ENCODE measurements at places on chromosomes 4 and X.

- no peak for DNase-seq
Measured at GRCh38 chrX:17737710-17737985, 355 bp downstream of the SCML1 start.

DNA sequence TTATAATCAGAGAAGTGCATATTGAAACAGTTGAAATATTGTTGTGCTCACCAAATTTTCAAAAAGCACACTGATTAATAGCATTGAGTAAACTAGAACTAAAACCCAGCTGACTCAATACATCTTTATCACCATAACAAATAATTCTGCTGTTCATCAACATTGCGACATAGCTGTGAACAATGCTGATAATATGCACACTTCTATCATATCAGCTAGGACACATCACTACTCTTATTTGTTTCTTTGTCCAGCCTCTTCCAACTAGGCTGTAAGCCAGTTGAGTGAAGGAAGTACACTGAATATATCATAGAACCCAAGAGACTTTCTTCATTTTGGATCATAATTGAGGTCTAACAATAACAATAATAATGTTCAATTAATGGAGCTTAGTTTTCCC, 349.7 kb downstream of the IQCM start:
- DNase-seq, result no peak

- no peak for DNase-seq
Measured at GRCh38 chr4:64715741-64716140, 306.5 kb upstream of the TECRL start.

DNA sequence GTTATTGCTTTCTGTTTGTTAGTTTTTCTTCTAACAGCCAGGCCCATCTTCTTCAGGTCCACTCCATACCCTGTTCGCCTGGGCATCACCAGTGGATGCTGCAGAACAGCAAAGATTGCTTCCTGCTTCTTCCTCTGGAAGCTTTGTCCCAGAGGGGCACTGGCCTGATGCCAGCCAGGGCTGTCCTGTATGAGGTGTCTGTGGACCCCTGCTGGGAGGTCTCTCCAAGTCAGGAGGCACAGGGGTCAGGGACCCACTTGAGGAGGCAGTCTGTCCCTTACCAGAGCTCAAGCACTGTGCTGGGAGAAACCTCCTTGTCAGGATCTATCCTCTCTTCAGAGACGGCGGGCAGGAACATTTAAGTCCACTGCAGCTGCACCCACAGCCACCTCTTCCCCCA, 2.5 kb upstream of the PAGE2B start:
- DNase-seq, result no peak

GRCh38 chr4:25727711-25728493, 72.3 kb downstream of the SLC34A2 start:
- DNase-seq, result no peak

GRCh38 chrX:18994713-18995112, 10.8 kb upstream of the PHKA2 start:
- peak; percentile 49 for DNase-seq

DNA sequence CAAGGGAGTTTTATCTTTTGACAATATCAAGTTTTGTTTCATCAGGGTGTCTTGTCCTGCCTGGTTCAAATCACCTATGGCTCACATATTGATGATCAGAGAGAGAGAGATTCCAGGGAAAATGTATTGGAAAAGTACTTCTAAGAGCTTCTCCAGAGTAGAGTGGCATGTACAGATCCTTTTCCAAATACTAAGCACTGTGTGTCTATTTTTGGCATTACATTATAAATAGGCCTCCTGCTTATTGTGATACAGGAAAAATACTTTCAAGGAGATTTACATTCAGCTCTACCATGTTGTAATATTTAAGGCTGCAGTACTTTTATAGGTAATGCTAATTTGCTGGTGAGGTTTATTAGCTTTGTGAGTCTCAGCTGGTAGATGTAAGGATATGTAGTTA, 100.8 kb downstream of the DCK start:
- no peak for DNase-seq

DNA sequence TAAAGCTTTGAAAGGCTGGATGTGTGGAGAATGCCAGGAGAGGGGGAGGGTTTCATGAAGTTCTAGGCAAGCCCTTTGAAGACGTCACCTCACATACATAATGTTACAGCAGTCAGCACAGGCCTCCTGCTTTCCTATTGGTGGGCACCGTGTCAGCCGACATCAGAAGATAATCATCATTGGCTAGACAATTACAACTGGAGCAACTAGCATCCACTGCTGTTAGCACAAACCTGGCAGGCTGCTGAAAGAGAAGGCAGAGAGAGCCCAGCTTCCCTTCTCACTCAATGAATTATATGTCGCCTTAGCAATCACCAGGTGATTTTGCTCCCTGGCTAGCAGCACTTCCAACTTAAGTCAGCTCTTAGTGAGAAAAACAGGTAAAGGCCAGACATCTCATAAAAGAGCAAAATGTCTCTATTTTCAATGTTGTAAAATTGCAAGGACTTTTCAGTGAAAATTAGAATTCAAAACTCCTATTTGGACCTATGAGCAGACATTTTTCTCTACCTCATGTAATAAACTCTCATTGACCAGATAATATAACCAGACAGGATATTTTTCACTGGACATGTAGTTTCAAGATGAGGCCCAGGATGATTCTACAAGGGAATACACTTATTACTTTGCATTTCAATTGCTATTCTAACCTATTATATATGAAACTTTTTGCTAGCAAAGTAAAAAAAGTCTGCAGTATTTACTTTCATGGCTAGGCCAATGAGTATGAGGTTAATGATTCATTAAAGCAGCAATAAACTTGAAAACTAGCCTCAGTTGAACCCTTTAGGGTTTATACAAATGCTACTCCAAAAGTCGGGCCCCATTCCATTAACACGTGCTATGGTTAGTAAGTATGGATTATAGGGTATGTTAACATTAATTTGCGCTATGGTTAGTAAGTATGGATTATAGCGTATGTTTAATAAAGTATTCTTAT, 4.3 kb downstream of the ELOVL6 start:
- peak; percentile 96 for DNase-seq

- no peak for DNase-seq
Measured at GRCh38 chr4:83201761-83202160, 82.8 kb downstream of the COQ2 start.

DNA sequence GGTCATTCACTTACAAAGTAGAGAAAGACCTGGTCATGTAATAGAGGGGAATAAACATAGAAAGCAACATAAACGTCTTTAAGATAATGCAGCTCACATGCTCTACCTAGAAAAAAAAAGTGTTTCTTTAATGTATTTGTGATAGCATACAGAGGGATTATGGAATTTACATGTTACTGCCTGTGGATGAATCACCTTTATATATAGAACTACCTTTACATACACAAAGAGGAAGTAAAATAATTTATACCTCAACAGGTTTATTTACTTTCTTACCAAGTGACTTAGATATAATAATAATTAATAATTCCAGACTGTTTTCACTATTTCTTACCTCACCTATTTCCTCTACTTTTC, 81.5 kb downstream of the PPP3CA start:
- DNase-seq, result no peak

DNA sequence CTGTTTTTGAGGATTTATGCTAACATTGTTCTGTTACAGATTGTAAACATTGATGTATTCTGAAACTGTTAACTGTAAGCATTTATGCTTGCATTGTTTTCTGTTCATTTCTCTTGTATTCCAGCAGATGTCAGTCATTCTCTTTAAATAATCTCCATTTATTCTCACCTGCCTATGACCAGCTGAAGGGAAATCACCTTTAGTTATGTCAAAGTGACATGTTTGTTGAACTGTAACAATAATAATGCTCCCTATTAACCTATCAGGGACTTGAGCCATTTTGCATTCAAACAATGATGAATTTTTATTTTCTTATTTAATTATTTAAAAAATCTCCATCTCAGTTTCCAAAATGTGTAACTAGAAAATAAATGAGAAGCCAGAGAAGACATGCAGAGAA, 58.0 kb downstream of the SPCS3 start:
- peak; percentile 40 for DNase-seq

GRCh38 chr4:78616046-78616498, 64.5 kb downstream of the ANXA3 start:
- peak; percentile 35 for DNase-seq

DNA sequence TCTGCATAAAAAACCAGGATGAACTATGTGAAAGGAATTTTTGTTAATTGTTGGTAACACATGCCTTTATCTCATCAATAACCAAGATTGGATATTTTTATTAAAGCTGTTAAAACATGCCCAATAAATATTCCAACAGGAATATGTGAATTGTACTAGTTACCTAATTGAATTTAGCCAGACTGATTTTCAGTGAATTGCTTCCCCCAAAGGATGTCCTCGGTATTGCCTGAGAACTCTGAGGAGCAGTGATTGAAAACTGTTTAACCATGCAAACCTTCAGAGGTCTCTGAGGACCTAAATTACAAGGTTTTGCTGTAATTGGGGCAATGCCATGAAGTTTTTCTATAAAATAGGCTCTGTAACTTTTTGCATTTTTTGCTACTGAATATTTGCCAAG, 66.6 kb downstream of the BLTP1 start:
- peak; percentile 9 for DNase-seq

DNA sequence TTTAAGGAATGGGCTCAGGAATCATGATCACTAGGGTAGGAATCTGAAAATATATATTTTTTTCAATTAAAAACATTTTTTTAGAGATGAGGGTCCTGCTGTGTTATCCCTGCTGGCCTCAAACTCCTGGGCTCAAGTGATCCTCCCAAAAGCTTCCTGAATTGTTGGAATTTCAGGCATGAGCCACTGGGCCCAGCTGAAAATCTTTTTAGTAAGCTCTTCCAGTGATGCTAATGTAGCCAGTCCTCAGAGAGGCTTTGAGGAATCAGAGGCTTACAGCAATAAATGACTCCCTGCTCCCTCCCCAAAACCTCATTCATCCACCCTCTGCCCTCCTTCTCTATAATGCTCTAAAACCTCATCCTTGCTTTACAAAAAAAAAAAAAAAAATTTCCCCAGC, 129.5 kb downstream of the ZIC3 start:
- no peak for DNase-seq

DNA sequence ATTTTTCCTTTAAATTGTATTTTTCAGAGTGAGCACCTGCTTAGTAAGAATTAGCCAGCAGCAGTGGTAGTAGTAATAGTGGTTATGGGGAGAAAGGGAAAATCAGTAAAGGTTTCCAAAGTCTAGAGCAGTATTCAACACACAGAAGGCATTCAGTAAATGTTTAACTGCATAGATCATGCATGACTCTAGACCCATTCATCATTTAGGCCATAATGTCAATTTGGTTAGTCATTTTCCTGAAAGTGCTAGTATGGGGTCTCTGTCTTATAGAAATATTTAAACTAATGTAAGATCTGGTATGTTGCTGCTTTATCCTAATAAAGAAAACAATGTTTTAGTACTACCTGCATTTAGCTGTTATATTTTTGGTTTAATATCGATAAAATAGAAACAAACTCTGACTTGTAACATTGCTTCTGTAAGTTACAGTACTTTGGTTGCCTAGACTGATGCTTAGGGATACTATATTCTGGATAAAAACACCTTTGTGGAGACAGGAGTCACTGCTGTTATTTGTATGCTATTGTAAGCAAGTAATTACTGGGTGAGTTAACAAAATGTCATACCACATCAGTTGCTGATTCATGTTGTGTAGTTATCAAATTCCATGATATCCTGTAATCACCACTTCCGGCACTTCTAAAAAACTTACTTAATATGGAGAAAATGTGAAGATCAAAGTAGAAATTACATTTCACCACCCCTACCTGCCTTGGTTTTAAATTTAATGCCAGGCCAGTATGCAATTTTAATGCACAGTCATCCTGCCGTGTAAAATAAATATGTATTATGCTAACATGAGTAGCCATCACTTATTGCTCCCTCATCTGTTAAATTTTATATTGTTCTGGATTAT, 115.8 kb upstream of the BMPR1B start:
- peak; percentile 47 for DNase-seq

- no peak for DNase-seq
Measured at GRCh38 chrX:470686-471085, 84.0 kb upstream of the PPP2R3B start.

DNA sequence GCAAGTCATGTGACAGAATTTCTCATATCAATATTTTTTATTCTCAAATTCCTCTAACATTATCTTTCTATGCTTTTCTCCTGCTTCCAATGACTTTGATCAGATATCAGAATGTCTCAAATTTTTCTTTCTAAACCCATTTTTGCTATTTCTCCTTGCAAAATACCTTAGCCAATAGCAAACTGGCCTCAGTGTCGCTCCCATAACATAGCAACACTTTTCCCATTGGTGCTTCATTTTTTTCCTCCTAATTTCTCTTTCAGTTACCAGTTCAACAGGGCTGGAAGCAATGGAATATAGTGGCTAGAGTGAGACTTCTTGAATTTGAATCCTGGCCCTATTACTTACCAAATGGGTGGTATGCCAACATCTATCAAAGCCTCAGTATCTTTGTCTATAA, 1091.6 kb downstream of the C4orf33 start:
- no peak for DNase-seq

- DNase-seq, result peak; percentile 94
Measured at GRCh38 chr4:109559983-109560686, at the start of gene MCUB. TSS of gene MCUB (plus strand) at chr4:109560246. CDS start at chr4:109560338, 92 bp downstream.

- DNase-seq, result no peak
Measured at GRCh38 chr4:155658681-155659064, 8.0 kb upstream of the GUCY1A1 start.

DNA sequence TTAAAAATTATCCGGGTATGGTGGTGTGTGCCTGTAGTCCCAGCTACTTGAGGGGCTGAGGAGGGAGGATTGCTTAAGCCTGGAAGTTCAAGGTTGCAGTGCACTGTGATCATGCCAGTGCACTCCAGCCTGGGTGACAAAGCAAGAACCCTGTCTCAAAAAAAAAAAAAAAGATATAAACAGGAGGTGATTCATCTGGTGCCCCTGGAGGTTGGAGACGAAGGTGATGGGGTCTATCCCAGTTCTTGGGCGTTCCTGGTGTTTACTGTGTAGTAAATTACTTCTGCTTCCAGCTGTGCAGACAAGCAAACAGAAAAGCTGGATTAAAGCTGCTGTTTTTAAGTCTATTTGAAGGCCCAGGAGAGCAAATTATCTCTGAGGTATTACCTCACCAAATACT, 19.9 kb downstream of the GPKOW start:
- no peak for DNase-seq

GRCh38 chr4:118839221-118839927, 3.4 kb upstream of the SEC24D start:
- DNase-seq, result no peak

DNA sequence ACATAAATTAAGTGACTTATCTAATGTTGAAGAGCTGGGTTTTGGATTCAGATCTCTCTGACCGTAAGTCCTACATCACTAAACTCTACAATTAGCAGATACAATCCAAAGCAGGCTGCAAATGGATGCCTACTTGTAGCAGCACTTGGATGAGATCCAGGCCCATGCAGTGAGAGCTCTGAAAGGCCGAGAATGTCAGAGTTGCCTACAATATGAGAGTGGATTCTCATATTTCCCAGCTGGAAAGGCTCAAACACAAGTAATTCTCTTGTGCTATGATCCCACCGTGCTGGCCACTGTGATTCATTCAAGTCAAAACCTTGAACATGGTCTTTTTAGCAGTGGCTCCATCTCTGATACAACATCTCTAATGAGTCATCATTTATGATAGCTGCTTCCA, 125.4 kb upstream of the CHRDL1 start:
- DNase-seq, result peak; percentile 23

- no peak for DNase-seq
Measured at GRCh38 chrX:41556958-41557357, 109.8 kb downstream of the NYX start.

GRCh38 chrX:154381271-154381670, 2.2 kb downstream of the EMD start:
- DNase-seq, result no peak
